ENCODE measurements at places on chromosomes 1 and 21.

DNA sequence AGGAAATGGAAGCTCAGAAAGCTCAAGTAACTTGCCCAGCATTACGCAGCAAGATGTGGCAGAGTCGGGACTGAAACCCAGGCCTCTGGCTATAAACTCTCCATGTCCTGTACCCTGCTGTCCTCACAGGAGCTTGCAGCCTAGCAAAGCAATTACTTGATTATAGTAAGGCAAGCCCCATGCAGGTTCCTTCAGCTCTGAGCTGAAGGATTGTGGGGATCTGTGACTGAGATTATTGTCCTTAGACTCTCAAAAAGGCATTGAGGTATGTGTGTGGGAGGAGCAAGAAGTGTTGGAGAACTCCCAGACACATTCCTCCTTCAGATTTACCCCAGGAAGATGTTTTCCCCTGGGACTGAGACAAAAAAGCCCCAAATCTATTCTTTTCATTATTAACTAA, 124.0 kb upstream of the SPATA6 start:
- DNase-seq, result peak; percentile 49

DNA sequence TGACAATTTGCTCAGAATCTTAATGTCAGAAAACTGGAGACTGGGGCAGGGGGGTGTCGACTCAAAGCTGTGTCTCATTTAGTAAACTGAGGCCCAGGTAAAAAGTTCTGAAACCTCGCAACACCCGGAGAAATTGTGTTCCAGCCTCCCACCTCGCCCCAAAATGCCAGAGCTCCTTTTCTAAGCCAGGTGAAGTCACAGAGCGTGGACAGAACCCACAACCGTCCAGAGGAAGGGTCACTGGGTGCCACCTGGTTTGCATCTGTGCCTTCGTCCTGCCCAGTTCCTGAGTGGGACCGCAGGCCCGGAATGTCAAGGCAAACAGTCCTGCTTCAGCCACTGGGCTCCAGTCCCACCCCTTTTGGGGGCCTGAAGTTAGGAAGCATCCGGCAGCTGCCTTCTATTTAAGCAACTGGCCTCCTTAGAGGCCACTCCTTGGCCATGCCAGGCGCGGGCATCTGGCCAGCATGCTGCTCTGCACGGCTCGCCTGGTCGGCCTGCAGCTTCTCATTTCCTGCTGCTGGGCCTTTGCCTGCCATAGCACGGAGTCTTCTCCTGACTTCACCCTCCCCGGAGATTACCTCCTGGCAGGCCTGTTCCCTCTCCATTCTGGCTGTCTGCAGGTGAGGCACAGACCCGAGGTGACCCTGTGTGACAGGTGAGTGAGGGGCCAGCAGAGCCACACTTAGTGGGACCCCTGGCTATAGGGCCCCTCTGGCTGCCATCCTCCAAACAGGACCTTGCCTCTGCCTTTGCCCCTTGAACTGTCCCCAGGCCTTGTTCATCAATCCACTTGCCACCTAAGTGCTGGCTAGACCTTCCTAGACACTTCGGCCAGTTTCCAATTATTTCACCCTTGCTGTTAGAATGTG, at the start of gene TAS1R1:
TSS of gene TAS1R1 (plus strand) at position 401 of the 872 bp plus-strand sequence. CDS start at position 468, 67 bp downstream.
- DNase-seq, result no peak

GRCh38 chr1:117067533-117068370, 7.6 kb downstream of the TTF2 start:
- peak; percentile 50 for DNase-seq

GRCh38 chr1:160460214-160460642, 59.9 kb downstream of the VANGL2 start:
- no peak for DNase-seq

DNA sequence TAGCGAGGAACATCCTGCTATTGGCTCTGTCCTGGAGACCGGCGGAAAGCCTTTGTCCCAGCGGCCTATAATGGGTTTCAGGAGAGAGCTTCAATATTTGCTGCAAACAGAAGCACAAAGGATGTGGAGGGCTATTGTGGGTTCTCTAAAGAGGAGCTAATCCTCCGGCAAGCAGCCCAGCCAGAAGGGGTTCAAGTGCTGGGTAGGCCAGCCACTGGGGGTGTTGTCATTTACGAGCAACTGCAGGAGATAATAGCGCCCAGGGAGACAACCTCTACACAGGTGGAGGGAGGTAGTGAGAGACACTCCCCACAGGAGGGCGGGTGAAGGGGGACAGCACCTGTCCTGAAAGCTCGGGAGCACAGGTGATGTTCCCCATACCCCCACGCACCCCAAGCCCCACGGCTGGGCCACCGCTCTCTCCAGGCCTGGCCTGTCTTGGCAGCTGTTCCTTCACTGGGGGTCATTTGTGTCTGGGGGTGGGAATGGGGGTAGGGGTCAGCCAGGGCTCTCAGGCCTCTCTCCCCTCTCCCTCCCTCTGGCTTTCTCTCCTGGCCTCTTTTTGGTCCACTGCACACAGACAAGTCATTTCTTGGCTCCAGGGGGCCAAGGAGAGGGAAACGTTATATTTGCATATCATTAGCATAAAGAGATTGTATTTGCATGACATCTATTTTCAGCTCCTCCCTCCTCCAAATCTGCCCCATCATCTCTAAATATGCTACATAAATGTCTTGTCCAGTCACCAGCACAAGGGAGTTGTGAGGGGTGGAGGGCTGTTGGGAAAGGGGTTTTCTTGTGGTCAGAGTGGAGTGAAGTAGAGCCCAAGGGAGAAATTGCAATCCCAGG, 22.0 kb upstream of the SLC26A9 start:
- DNase-seq, result no peak

GRCh38 chr1:200982071-200982945, 41.2 kb downstream of the KIF21B start:
- DNase-seq, result peak; percentile 48

DNA sequence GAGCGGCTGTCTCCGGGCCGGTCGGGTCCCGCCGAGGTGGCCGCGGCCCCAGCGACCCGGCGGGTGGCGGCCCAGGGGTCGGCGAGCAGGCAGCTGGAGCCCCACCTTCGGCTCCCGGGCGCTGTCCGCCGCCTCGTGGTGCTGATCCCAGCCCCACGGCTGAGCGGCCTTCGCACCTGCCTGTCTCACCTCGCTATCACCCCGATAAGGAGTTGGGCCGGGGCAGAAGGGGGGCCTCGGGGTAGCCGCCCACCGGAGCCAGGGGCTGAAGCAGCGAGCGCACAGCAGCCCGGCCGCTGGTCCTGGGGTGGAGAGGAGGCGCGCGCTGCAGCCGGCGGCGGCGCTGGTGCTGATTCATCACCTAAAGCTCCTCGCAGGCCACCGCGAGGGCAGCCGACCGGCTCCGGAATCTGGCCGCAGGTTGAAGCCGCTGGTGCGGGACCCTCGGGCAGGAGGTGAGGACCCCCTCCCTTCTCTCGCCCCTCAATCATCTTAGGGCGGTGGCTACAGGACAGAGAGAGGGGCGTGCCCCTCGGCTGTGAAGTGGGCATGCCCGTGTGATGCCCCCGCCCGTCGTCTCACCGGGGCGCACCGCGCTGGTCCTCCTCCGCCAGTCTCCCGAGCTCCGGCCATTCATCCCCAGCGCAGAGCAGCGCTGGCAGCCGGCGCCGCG, 575 bp downstream of the TRIM67 start:
- peak; percentile 36 for DNase-seq

DNA sequence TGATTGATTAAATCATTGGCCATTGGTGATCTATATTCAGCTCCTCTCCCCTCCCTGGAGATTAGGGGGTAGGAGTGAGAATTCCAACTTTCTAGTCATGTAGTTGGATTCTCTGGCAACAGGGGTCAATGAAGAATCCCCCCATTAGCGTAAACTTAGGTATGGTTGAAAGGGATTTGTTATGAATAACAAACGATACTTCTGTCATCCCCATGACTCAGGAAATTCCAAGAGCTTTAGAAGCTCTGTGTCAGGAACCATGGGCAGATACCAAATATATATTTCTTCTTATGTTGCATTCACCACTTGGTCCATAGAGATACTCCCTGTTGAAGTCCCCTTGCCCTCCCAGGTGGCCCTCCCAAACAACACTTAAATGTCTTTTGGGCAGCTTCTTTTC, 124.5 kb downstream of the DNM3 start:
- DNase-seq, result peak; percentile 67

GRCh38 chr1:222009105-222009730, 267.3 kb upstream of the DUSP10 start:
- no peak for DNase-seq

GRCh38 chr1:55816456-55817426, 601.6 kb upstream of the USP24 start:
- no peak for DNase-seq

DNA sequence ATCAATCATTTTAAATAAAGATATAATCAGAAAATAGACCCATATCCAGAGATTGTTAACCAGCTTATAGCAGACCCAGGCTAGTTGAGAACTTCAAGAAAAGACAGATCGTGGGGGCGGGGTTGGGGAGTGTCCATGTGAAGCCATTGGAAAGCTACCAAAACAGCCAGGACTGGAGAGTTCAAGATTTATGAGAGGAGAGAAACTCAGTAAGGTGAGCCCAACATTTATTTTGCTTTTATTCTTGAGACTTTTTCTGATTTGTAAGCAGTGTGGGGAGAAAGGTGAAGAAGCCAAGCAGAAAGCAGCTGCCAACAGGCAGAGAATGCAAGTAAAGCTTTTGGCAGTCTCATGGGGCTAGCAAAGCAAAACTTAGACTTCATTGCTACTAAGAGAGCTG, 179.9 kb downstream of the VPS13D start:
- no peak for DNase-seq

DNA sequence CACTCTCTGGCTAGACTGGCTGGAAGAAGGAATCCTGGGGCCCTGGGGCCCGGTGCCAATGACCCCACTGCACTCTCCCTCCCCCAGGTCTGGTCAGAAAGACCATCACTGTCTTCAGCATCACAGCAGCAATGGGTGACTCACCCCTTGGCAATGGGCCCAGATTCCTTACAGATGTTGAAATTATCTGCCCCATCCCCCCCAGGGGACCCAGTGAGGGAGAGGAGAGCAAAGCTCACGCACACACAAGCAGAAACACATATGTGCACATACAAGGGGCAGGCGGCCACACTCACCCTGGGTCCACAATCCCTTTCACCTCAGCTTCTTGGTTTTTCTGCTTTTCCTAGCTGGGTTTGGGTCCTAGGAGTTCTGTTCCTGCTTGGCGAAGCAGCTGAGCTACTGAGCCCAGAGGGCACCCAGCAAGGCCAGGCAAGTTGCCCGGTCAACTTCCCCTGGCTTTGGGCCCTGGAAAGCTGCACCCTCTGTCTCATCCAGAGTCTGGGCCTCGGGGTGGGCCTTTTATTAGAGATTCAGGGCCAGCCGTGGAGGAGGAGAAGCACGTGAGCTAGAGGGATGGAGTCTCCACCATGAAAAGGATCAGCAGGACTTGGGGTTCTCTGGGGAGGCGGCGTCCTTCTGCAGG, 2.6 kb downstream of the COL16A1 start:
- peak; percentile 99 for DNase-seq

GRCh38 chr1:54838565-54839180, 37.5 kb upstream of the TTC22 start:
- DNase-seq, result no peak

- DNase-seq, result peak; percentile 93
These were observed 98.5 kb downstream of the ASH1L start for GRCh38 chr1:155463865-155464650.

GRCh38 chr1:9613625-9614299, 25.1 kb downstream of the TMEM201 start:
- DNase-seq, result no peak

DNA sequence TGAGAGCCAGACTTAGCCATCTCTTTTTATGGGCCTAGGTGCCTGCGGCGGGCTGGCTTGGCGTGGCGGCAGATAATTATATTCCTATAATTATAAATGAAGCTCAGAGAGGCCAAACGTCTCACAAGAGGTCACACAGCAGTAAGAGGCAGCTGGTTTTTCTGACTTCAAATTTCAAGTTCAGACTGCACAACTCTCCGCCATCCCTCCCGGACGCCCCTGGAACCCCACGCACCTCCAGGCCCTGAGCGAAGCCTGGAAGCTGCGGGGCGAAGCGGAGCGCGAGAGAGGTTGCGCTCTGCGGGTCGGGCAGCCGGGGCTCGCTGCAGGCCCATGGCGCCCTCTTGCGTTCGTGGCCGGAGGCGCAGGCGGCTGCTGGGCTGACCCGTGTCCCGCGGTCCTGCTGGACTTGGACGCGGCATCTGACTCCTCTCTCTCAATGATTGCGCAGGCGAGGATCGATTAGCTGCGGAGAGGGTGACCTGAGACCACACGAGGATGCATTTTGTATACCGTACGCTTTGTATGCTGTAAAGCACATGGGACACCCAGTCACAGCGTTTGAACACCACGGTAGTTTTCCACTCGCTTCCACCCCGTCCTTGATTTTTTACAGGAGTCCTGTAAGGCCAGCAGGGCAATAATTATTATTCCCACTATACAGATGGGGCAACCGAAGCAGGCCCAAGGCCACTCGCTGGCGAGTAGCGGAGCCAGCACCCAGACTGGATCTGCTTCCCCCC, 272.7 kb downstream of the FOXD2 start:
- peak; percentile 30 for DNase-seq

- DNase-seq, result no peak
These were observed 137.5 kb downstream of the RYR2 start for GRCh38 chr1:237179503-237179902.

GRCh38 chr1:73910466-73910865, 287.5 kb downstream of the LRRIQ3 start:
- DNase-seq, result peak; percentile 65

DNA sequence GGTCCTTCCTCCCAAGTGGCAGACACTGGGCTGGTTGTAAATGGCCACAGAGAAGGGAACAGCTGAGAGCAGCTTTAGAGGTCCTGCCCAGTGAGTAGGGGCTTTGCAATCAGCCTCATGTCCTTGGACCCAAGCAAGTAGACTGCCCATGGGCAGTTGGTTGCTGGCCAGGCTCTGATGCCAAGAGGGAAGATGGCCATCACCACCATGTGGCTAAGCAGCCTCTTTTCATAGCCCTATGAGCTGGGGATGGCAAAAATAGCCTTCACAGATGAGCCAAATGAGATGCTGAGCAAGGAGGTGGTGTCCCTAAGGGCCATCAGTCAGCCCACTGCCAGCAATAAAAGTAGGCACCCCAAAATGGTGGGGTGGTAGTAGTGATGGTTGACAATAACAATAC, 3.2 kb downstream of the DISP3 start:
- DNase-seq, result no peak

GRCh38 chr1:221376286-221376685, 365.6 kb downstream of the DUSP10 start:
- DNase-seq, result no peak
